ENCODE measurements at places on chromosomes 3 and 15.
A peak's percentile ranks its signal among the peaks of the same experiment; 100 is the strongest.

GRCh38 chr15:68526269-68526668 is 52.5 kb upstream of the CORO2B start:
- no peak for DNase-seq

GRCh38 chr3:8653800-8654408 is 9.3 kb upstream of the SSUH2 start:
- DNase-seq = no peak

- no peak for DNase-seq
These were observed 581 bp downstream of the SH3BP5 start for GRCh38 chr3:15331606-15332404.

DNA sequence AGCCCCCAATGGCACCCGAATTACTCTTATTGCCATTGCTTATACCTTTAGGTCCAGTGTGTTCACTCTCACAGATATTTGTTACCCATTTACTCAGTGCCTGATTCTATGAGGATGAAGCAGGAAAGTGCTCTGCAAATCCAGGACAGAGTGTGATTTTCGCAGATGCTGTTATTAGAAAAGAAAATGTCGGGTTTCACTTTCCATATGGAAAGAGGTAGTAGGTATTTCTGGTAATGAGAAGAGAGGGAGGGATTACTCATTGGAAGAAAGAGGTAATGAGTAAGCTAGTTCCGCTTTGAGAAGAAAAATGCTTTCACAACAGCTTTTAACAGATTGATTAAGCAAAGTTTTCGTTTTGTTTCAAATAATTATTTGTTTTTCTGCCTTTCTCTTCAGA is 336.3 kb upstream of the CFAP20DC start:
- DNase-seq = no peak

- no peak for DNase-seq
These were observed 185.2 kb downstream of the KLF13 start for GRCh38 chr15:31511707-31512310.

GRCh38 chr15:64681424-64682024 is 93.9 kb downstream of the RBPMS2 start:
- peak; percentile 28 for DNase-seq

GRCh38 chr3:196235452-196236122 is 19.3 kb downstream of the SLC51A start:
- DNase-seq = no peak

GRCh38 chr15:66599536-66600239 is 33.9 kb upstream of the LCTL start:
- DNase-seq = no peak

DNA sequence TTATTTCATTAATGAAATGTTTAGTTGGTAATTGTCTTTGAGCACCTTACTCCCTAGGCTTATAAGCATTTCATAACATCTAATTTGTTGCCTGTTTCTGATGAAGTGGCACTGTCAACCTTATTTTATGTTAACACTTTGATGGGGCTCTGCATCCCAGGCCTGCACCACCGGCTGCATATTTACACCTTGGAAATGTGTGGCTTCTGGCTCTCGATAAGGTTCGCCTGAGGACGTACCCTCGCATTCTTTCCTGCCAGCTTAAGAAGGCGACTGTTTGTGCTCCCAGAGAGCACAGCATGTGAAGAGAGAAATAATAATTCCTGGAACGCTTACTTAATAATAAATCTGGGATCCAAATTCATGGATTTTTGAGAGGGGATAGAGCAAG is 763.3 kb upstream of the CFAP20DC start:
- no peak for DNase-seq

GRCh38 chr3:160678292-160678842 is 1.4 kb downstream of the ARL14 start:
- no peak for DNase-seq

GRCh38 chr3:1183320-1184048 is 90.7 kb downstream of the CNTN6 start:
- DNase-seq = no peak

DNA sequence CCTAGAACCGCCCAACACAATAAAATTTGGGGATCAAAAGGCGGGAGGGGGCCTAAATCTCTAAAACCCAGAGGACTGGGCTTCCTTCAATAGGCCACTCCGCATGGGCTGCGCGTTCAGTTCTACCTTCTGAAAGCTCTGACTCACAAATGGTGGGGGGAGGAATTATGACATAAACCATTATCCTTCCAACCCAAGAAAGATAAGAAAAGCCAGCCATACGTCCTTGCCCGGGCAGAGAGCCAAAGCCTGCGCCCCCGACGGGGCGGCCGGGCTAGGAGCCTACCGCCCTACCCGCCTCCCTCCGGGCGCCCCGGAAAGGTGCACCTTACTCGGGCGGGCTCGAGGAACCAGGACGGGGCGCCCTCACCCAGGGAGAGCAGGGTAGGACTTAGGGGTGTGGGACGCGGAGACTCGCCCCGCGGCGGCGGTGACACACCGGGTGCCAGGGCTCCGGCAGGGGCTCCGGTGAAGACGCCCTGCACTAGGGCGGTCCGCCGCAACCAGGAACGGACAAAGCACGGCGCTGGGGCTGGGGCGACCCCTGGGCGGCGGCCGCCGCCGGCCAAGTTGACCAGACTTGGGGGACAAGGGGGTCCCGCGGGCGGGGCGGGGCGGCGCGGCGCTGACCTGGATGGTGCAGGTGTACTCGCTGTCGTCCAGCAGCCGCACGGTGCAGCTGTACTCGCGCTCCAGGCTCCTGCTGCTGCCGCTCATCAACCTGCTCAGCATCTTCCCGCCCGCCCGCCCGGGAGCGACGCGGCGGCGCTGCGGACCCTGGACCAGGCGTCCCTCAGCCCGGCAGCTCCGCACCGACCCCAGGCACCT is 534 bp downstream of the FRMD5 start:
- DNase-seq = peak; percentile 74

GRCh38 chr3:132399054-132399929 is 18.0 kb upstream of the DNAJC13 start:
- no peak for DNase-seq

DNA sequence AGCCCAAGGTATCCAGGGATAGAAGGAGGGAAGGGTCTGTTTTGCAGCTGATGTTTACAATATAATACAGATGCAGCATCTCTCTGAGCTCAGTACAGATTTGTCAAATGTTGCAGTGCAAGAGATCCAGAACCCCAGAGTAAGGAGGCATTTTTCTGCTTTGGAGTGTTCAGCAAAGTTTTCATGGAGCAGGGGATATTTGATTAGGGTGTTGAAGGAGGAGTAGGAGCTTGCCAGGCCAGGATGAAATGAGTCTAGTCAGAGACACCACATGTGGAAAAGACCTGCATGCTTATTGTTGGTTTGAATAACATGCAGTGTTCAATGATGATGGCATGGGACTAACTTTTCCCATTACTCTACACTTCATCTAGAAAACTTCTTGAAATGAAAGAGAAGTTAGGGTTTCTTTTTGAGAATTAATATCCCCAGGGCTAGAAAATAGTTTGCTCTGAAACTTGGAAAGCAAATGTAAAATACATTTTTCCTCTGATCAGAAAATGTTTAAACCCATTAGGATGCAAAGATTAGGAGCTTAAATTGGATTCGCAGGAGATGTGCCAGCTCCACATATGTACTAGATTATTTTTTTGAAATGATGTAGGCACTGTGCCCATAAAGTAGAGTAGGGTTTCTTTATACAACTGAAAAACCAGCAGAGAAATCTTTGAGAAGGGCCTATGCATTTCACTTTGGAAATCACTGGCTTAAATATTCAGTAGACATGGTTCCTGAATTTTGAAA is 243.8 kb downstream of the CACNA2D3 start:
- no peak for DNase-seq

DNA sequence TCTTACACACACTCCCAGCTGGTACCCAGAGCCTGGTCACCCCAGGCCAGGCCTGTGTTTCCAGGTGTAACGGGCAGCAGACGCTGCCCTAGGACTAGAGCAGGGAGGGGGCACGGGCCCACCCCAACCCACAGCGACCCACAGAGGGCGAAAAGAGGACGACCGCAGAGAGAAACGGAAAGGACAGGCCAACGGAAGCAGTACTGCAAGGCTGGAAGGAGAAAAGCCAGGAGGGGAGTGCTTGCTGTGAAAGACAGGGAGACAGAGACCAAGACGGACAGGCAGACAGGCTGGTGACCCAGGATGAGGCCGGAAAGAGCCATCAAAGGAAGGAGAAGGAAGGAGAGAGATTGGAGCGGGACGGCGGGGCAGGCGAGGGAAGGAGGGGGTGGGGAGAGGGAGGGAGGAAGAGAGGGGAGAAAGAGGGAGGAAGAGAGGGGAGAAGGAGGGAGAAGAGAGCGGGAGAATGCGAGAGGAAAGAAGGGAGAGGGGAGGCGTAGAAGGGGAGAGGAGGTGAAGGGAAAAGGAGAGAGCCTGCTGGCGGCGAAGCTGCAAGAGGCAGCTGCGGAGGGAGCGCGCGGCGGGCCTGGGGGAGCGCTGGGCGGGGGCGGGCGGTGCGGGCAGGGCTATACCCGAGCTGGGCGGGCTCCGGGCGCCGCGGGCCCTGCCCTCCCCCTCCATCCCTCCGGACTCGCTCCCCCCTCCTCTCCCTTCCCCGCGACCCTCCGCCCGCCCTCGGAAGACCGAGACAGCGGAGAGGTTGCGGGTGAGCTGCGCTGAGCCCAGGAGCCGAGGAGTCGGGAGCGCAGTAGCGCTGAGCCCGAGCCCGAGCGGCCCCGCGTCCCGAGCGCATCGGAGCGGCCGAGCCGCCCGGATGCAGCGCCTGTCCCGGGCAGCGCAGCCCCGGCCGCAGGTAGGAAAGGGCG is at the start of gene SLC6A1:
Gene SLC6A1, plus strand, starts transcription at position 732 of the 926 bp plus-strand sequence. CDS start 24,464 bp downstream, outside the sequence.
- DNase-seq = peak; percentile 19

- DNase-seq = no peak
These were observed 289.1 kb upstream of the AZI2 start for GRCh38 chr3:28637742-28638141.

DNA sequence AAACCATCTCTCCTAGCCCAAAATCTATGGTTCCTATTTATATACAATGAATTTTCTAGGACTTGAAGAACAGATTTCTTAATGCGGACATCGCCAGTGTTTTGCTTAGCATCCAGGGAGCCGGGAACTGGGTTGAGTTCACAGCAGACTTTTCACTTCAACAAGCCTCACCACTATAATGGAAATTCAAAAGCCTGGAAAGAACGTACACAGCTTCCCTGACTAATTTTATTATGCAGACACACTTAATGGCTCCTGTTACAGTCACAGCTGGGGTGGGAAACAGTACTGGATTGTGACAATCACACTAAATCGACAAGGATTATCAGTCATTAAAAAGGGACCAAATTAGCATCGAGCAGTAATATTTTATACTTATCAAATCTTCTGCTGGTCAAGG is 129.2 kb upstream of the BNIP2 start:
- DNase-seq = no peak

GRCh38 chr15:39230205-39230907 is 350.5 kb upstream of the THBS1 start:
- no peak for DNase-seq

DNA sequence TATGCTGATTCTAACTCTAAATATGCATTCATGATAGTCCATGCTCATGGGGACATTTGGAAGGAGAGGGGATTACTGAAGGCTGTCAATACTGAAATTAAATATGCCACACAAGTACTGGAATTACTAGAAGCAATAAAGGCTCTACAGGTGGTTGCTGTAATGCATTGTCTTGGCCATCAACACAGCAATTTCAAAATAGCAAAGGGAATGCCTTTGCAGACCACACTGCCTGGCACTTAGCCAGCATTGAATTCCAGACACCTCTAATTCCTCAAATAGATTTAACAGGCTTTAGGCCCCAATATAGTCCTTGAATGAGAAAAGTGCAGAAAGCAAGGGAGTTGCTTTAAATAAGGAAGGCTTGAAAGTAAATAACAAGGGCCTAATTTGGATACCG is 115.8 kb upstream of the PLCL2 start:
- no peak for DNase-seq

DNA sequence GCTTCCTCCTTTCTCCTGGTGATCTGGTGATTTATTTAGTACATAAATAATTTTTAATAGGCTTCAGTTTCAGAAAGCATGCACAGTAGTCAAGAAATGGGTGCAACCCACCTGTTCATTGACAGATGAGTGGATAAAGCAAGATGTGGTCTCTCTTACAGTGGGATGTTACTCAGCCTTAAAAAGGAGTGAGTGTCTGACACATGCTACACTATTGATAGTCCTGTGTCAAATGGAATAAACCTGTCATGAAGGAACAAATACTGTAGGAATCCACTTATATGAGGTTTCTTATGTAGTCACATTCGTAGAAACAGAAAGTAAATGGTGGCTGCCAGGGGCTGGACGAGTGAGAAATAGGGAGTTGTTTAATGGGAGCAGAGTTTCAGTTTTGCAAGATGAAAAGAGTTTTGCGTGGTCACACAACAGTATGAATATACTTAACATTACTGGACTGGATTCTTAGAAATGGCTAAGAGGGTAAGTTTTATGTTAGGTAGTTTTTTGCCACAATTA is 56.0 kb upstream of the PPARG start:
- DNase-seq = no peak

DNA sequence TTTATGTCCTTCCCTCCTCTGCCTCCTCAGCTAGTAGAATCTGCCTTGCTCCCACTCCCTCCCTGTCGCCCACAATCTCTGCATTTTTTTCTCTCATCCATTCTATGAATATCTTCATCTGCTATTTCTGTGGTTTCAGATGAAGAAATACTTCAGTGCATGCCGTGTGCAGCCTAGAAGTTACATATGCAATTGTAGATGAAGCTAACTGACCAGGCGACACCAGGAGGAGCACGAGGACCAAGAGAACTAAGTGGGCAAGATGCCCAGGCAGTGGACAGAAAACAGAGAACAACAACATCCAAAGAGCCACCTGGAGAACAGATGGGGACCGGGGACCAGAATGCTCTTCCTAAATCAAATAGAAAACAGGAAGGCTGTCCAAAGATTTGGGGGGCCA is 121.4 kb upstream of the ATP11B start:
- peak; percentile 54 for DNase-seq

GRCh38 chr3:72517921-72518424 is 330.3 kb downstream of the SHQ1 start:
- no peak for DNase-seq

- no peak for DNase-seq
These were observed 119.2 kb downstream of the CTNNB1 start for GRCh38 chr3:41318520-41318919.

- no peak for DNase-seq
These were observed 86.9 kb downstream of the PEX5L start for GRCh38 chr3:179949869-179950268.

- DNase-seq = no peak
These were observed 37.9 kb downstream of the IQCB1 start for GRCh38 chr3:121796970-121797369.

DNA sequence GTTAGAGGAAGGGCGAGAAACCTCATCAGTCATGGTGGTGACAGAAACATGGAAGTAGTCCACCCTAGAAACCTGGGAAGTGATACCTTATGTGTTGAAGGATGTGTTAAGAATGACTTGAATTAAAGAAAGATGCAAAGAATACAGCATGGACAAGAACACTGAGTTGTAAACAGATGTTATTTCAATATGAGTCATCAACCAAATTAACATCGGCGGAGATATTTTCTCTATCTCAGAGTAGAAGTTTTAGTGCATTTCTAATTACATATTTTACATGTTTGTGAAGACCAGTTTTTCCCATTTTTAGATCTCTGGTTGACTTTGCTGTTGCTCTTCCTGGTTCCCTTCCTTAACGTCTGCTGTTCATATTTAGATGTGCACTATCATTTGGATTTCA is 268.8 kb upstream of the TBL1XR1 start:
- no peak for DNase-seq
